Stimulated activated CD4-positive, alpha-beta T cell treated with anti-CD3 and anti-CD28 coated beads, TNF-alpha, amount 100 ng/mL, for 1 hour (primary cell): ENCODE measurements at places on chromosomes 7 and 10.

DNA sequence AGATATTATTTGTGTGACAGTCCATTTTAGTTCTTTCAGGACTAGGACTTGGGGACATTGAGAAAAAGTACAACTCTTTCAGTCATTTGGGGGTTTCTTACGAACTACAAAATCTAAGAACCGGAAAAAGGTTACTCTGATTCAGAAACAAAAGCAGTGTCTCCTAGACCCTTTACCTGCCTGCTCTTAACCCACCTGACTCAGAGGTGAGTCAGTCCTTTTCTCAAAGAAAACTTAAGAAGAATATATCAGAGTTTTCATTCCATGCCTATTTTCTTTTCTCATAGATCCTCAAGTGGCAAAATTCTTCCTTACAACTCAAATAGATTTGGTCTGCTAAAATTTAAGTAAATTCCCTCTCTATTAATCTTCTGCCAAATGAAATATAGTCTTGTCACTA is 114.9 kb upstream of the PTN start:
- no peak for DNase-seq

DNA sequence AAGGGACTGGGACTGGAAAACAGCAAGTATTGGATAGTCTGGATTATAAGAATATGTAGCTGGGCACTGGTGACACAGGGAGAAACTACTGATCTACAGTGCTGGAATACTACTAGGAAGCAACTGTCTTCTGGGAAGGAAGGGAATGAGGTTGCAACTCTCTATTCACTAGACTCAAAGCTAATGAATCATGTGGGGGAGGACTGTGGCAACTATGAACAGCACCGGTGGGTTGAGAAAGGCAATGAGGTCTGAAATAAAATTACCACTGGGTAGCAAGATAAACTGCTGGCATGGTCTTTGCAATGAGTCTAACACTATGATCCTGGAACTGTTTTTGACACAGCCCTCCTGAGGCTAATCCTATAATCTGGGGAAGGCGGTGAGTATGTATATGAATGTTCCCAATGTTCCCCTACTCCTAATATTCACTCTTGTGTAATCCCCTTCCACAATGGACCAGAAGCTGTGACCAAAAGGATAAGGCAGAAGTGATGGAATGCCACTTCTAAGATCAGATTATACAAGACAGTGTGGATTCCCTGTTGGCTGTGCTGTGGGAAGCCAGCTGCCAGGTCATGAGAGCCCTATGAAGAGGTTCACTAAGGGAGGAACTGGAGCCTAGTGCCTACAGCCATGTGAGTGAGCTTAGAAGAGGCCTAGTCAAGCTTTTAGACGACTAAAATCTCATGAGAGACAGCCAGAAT is 101.3 kb upstream of the DNAJB12 start:
- DNase-seq = no peak

GRCh38 chr7:44172803-44173424 is 16.3 kb downstream of the GCK start:
- no peak for DNase-seq

GRCh38 chr7:110519851-110520250 is 571.1 kb upstream of the LRRN3 start:
- DNase-seq = no peak

DNA sequence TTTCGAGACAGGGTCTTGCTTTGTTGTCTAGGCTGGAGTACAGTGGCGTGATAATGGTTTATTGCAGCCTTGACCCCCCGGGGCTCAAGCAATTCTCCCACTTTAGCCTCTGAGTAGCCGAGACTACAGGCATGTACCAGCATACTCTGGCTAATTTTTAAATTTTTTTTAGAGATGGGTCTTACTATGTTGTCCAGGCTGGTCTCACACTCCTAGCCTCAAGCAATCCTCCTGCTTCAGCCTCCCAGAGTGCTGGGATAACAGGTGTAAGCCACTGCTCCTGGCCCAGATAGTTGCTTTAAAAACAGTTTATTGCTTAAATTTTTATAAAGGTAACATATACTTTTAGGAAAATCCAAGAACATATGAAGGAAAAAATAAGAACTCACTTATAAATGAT is 26.3 kb downstream of the NEURL1 start:
- no peak for DNase-seq

DNA sequence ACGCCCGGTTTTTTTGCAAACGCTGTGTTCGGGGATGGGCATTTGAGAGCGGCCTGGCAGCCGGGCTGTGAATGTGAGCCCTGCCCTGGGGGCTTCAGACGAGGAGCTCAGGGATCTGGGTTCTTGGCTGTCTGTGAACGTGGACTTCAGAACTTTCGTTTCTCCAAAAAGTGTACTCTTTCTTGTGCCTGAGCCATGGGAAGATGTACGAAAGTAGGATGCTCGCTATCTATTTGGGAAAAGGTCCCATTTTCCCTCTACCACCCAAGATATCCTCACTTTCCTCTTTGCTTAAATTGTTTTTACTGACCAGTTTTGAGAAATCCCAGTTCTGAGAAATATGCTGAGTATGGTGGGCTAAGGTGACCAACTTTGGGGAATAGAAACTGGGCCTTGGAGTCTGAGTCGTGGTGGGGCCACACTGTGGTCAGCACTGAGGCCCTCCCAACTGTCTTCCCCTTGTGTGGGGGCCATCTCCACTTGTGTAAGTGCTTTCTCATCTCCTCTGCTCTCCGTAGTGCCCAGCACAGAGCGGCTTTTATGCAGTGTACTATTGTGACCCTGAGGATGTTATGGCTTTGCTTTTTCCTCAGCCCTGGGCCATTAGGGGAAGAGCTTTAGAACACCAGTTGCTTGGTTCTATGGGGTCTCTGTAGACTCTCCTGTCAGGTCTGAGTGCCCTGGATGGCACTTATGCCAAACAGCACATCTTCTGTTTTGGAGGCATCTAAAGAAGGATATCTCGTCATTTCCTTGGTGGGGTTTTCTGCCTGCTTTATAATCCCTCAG is 918 bp downstream of the DBNL start:
- no peak for DNase-seq
